NCI-H2081 (cell line): ENCODE measurements at places on chromosomes 12 and 14.

- no peak for DNase-seq
Observed at GRCh38 chr14:92753250-92753649, 4.8 kb upstream of the LGMN start.

DNA sequence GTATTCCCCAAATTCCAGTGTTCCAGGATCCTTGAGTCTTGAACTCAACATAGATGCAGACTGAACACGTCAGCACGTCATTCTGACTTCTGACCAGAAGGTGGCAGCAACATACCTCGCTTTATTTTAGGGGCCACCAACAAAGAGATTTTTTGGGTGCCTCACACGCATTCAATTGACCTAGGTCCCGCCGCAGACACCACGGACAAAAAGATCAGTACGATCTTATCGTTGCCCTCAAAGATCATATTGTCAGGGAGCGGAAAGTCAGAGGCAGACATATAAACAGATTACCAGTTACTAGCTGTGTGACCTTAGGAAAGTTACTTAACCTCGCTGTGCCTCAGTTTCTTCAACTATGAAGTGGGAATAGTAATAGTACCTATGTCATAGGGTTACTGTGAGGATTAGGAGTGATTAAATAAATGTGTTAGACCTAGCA is 6.5 kb upstream of the PRPH start:
- DNase-seq: no peak

GRCh38 chr12:64672925-64673409 is 62.7 kb downstream of the RASSF3 start:
- peak; percentile 91 for DNase-seq

GRCh38 chr12:15407025-15407424 is 84.7 kb downstream of the PTPRO start:
- DNase-seq: no peak

DNA sequence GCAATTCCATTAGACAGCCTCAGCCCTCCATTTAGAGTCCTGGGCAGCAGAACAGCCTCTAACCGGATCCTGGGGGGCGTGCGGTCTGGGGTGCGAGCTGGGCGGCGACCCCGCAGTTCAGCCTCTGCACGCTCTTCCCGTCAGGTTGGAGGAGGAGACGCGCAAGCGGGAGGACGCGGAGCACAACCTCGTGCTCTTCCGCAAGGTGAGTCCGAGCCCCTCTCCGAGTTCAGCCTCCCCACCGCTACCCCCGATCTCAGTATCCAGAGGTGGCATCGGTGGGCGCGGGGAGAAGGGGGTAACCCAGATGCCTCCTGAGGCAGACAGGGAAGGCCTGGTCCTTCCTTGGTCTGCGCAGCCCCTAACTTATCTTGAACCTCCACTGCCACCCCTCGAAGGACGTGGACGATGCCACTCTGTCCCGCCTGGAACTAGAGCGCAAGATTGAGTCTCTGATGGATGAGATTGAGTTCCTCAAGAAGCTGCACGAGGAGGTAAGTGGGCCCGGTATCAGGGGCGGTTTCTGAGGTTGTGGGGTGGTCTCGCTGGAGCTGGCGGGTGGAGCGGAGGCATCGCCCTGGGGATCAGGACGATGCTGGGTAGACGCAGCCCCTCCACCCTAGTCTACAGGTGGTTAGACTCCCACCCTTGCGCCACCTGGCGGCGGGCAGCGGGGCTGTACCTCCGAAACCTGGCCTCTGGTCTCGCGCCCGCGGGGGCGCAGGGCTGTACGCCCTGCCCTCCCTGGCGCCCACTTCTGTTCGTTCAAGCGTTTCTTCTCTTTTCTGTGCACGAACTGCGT is 1.3 kb downstream of the PRPH start:
- no peak for DNase-seq
